Hematopoietic multipotent progenitor cell treated with erythropoietin and hydrocortisone succinate and interleukin-3 and kit ligand, for 8 days (in vitro differentiated cells): ENCODE measurements at places on chromosomes 4 and X.

GRCh38 chr4:165563851-165564250 is 185.0 kb downstream of the CPE start:
- no peak for DNase-seq

DNA sequence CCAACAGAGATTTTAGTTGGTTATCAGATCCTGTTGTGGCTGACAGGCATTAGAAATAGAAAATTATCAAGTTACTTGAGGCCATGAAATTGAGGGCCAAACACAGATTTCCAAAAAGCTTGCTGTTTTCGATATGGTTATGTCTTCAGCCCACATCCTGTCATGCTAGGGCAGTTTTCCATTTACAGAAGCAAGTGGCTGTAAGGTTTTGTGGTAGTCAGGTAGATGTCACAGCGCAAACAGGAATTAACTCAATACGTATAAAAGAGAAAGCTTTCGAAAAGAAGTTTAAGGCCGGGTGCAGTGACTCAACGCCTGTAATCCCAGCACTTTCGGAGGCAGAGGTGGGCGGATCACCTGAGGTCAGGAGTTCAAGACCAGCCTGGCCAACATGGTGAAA is 104.6 kb downstream of the DMD start:
- DNase-seq: no peak

GRCh38 chr4:83358410-83358809 is 23.8 kb upstream of the HPSE start:
- no peak for DNase-seq

- DNase-seq: no peak
These were observed 27.7 kb downstream of the CHST7 start for GRCh38 chrX:46601283-46601682.

- DNase-seq: no peak
These were observed 46.0 kb upstream of the TMPRSS11E start for GRCh38 chr4:68401231-68401630.

DNA sequence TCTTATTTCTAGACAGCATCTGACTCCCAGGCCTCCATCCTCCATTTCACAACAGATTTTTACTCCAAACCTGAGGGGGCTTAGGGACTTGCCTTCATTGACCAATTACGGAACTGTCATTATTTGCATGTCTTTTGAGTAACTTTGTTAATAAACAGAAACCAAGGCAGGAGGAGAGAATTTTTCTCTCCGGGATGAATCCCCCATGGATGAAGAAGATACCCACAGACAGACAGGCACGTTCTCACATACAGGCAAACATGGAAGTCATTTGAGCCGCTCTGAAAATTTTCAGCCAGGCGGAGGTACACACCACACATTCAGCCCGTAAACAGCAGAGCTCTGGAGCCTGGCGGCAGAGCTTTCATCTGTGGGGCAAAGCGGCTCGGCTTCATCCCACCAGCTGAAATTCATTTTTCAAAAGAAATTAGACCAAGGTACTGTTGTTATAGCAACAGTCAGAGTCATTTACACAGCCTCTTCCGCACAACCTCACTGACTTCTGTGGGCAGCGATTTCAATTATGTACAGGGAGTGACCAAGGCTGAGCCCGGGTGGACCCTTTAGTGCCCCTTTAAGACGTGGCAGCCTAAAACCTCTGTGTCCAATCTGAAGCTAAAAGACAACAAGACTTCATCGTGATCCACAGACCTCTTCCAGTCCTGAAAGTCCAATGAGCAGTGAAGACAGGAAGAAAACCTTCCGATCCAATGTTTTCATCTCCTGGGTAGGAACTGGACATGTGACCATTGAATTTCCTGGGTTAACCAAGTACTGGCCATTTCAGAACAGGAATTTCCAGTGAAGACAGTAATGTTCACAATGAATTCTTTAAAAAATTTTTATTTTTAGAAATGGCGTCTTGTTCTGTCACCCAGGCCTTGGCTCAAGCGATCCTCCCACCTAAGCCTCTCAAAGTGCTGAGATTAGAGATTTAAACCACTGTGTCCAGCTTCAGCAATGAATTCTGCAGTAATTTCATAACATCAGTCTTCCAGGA is 237.0 kb downstream of the MGST2 start:
- DNase-seq: no peak
